AG04450 (cell line): ENCODE measurements at places on chromosomes 4 and X.
A peak's percentile ranks its signal among the peaks of the same experiment; 100 is the strongest.

DNA sequence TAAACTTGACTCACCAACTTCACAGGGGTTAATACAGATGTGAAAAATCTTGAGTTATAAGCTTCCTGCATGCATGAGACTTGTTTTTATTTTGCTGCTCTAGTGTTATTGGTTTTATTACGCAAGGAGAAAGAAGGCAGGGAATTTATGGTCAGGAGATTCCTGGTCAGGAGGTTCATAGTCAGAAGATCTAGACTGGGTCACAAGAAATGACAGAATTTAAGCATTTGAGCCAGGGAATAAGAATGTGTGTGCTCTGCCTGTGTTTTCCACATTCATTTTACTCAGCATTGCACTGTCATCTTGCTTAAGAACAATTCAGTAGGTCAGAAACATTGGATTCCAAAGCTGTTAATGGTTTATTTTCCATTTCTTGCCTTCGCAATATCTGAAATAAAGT lies 2522.1 kb downstream of the ARAP2 start:
- DNase-seq, result no peak

DNA sequence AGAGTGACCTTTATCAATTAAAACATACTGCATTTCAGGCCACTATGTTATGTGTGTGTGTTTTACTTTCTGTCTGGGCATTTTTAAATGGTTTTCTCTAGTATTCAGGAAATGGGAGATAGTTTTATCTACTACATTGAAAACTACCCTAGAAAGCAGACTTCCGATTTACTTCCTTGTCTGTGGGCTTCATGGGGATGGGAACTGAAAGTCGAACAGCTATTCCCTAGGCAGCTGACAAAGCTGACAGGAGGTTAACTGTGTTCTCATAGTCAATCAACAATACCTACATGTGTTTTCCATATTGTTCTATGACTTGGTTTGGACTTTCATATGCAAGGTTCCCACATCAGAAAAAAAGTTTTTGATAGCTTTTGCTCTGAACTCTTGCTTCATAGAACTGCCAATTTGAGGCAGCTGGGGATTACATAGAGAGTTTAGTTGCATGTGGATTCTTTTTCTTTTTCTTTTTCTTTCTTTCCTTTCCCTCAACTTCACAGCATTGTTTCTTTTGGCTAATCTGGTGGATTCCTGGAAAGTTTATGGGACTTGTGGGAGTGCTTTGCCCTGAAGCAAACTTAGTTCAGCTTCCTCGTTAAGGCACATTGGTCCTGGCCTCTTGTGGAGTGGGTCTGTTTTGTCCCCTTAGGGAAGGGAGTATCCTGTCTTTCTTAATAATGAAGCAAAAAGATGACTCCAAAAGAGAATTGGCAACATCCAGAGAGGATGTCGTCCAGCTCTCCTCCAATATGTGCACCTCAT lies 327.1 kb upstream of the GIMD1 start:
- no peak for DNase-seq

GRCh38 chrX:78452356-78452755 lies 124.9 kb upstream of the CYSLTR1 start:
- DNase-seq, result no peak

GRCh38 chr4:156593464-156593863 lies 378.1 kb downstream of the PDGFC start:
- no peak for DNase-seq

DNA sequence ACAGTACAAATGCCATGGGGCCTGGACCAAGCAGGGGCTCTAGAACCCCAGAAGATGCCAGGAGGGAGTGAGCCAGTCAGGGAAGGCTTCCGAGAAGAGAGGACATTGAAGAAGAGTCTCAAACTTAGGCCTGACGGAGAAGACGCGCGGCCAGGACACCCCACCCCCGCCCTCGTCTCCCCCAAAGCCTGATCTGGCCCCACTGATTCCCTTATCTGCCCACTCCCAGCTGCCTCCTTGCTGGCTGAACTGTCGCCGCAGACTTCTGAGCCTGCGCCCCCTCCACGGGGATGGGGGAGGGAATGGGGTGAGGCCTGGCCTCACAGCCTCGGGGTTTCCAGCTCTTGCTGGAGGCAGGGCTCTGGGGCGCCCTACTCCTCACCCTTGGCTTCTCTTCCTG lies 3.6 kb upstream of the GATA1 start:
- no peak for DNase-seq

DNA sequence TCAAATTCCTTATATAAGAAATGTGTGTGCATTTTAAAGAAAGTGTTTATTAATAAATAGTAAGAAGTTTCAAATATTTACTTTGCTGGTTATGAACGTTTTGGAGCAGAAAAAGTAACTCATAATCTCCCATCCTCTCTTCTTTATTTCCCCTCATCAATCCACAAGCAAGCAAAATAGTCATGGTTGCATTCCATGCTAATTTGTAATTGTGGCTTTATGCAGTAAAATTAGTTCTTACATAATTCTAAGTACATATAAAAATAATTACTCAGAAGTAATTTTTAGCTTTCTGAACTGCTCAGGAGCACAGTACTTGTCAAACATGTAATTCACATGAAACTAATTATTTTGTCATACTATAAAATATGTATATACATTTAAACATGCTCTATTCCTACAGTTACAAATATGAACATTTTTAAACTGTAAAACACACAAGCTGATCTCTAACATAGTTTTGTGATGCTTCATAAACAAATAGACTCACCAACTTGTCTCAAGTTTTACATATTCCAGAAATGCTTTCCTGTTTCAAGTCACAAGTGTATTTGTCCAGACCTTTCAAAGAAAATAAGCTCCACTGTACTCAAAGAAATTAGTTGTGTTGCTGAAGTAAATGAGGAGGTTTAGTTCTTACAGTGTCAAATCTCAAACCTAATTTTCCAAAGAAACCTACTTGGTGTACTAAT lies 218.9 kb downstream of the PABPC4L start:
- no peak for DNase-seq

GRCh38 chr4:3073158-3074077 lies 920 bp downstream of the HTT-AS start:
- no peak for DNase-seq

DNA sequence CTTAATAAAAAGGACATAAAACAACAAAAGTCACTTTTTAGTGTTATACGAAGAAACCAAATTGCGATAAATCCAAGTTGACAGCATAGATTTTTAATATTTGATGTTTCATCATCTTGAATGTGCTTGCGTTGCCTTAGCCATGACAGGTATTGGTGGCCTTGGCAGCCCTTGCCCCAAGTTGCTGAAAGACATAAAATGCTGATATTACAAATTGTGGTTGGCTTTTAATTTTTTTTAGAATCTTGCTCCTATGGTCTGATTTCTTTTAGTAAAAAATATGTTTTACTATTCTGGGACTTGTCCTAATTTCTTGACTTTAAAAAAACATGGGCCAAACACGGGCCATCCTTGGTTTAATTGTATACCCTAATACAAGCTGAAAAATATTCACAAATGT lies 122.6 kb downstream of the SLC4A4 start:
- DNase-seq, result no peak

DNA sequence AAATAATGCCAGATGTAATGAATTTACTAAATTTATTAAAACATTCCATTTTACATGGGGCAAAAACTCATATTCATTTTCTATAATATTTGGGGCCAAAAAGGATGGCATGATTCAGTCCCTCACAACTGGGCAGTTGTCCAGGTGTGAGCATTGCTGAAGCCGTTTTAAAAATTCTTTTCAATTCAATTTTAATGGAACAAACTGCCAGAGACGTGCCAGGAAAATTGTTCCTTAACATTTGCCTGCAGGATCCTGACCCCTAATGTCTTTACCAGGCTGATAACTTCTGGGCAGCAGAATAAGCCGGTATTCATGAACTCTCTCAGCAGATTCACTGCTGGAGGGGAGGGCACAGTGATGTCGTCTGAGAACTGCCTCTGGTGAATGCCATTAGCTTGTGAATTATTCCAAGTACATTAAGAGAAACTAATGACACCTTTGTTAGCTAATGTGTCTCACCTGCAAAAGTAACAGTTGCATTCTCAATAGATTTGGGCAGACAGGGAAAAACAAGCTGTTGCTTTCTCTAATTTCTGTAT lies 1445.1 kb upstream of the TENM3 start:
- no peak for DNase-seq

GRCh38 chrX:18146954-18147353 lies 73.7 kb downstream of the BEND2 start:
- DNase-seq, result no peak

DNA sequence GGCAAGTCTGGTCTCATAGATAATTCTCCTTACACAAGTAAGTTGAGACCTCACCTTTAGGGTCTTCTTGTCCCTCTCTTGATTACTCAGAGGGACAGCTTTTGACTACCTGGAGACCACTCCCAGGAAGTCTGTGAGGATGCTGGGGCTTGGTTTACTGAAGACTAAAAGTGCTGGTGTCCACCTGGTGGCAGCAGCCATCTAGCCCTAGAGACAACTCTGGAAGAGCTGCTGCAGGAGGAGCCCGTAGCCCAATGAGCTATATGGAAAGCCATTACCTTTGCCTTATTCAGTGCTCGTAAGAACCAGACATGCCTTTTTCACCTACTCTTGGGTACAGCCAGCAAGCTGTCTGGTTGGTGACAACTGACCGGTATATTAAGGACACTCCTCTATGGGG lies 7.3 kb downstream of the FGFBP2 start:
- no peak for DNase-seq

DNA sequence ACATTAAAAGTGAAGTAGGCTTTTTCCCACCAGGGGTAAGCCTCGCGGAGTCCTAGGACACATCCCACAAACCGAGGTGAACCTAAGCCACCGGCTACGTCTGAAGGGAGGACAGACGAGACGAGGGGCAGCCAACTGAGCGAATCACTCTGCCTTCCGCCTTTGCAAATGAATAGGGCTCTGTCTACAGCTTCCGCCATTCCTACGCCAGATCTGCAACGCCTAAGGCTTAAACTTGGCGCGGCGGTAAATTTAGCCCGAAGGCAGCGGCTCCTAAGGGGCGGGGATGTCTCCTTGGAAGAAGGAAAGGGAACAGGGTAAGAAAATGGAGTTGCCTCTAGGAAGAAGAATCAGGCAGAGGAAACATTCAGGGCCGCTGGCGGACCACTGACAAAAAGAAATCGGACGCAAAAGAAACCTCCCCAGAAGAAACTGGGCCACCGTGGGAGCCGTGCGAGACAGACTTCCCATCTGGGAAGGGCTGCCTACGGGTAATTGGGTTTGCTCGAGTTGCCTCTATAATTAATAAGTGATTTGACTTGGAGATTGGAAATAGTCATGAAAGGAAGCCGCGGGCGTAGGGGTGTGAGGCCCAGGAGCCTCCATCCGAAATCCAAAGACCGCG lies 90.5 kb downstream of the BCOR start:
- DNase-seq, result no peak

GRCh38 chrX:13119386-13119785 lies 75.0 kb upstream of the FAM9C start:
- no peak for DNase-seq

DNA sequence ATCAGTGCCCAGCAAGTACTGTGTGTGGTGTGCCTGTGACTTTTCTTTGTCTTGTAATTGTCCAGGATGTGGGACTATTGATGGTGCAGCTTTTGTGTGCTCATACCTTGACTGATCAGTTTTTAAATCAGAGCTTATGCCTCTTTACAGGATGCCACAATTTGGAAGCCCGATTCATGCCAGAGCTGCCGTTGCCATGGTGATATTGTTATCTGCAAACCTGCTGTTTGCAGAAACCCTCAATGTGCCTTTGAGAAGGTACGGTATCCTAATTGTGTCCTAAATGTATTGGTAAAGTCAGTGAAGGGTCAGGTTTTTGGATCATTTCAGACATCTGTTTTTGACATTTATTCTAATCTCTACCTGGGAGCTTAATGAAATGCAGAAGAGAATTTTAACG lies 180.2 kb downstream of the FRAS1 start:
- DNase-seq, result no peak

- no peak for DNase-seq
Observed at GRCh38 chr4:27986476-27986875, 1125.8 kb downstream of the STIM2 start.

GRCh38 chr4:169164669-169165415 lies 105.9 kb downstream of the SH3RF1 start:
- no peak for DNase-seq

- no peak for DNase-seq
Observed at GRCh38 chrX:16712548-16713155, at the start of gene CTPS2. TSS of gene CTPS2 (minus strand) at chrX:16712669. CDS start at chrX:16702902, 9,767 bp downstream.

DNA sequence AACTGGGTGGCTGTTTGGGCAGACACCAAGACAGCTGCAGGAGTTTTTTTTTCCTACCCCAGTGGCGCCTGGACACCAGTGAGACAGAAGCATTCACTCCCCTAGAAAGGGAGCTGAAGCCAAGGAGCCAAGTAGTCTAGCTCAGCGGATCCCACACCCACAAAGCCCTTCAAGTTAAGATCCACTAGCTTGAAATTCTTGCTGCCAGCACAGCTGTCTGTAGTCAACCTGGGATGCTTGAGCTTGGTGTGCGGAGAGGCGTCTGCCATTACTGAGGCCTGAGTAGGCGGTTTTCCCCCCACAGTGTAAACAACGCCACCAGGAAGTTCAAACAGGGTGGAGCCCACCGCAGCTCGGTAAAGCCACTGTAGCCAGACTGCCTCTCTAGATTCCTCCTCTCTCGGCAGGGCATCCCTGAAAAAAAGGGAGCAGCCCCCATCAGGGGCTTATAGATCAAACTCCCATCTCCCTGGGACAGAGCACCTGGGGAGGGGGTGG lies 171.4 kb downstream of the ARHGEF9 start:
- DNase-seq, result no peak

- DNase-seq, result no peak
Observed at GRCh38 chr4:70747874-70748273, 26.1 kb downstream of the RUFY3 start.

DNA sequence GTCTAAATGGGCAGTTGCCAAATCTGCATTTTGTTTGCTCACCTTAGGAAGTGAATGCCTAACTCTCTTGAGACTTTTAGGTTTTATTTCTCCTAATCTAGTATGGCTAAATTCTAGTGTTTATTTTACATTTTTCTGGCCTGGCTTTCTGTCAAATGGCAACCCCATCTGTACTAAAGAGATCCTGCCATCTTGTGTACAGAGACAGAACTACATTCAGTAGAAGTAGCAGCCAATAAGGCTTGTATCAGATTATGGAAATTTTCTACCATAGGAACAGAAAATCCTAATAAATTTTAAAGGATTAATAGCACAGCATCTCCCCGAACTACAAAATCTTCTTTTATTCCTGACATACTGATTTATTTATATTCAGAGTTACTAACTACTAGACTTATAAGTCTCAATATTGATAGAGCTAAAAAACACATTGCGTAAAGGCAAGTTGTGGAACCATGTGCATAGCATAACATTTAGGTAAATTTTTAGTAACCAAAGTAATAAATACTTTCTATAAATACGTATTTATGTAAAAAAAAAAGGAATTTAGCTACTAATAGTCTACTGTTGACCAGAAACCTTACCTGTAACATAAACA lies 45.5 kb downstream of the TMEM144 start:
- peak; percentile 27 for DNase-seq
